A549 treated with AZD2906 at 1 μM for 4 hours (cell line): ENCODE measurements at places on chromosomes 7 and 10. TPM values are rescaled to one million over a fixed set of nuclear protein-coding genes. Genes with fewer than 3 reads are reported as not detected.

The AHR gene
- total RNA-seq, result 5.9 to 9.3 TPM (median 6.1 TPM) in 5 replicates

The SLC39A12 gene
- total RNA-seq, result not detected in 5 replicates

The MINDY3 gene
- 12.8 to 14.6 TPM (median 14.1 TPM) in 5 replicates for total RNA-seq

The OR2A2 gene
- not detected in 5 replicates for total RNA-seq

The C10orf67 gene
- total RNA-seq, result 0.05 to 0.19 TPM (median 0.09 TPM) in 4 of 5 replicates, not detected in the other

The PLPP4 gene
- total RNA-seq, result 0.06 to 0.16 TPM (median 0.10 TPM) in 4 of 5 replicates, not detected in the other

The HHEX gene
- 12.8 to 14.7 TPM (median 13.9 TPM) in 5 replicates for total RNA-seq

The OR13A1 gene
- total RNA-seq, result 0.06 TPM in 1 of 5 replicates, not detected in the others

The SLC26A5 gene
- total RNA-seq, result not detected in 5 replicates

The OR2F2 gene
- total RNA-seq, result not detected in 5 replicates

The TMEM139 gene
- 0.66 to 1.2 TPM (median 1.2 TPM) in 5 replicates for total RNA-seq

The FOXP2 gene
- total RNA-seq, result not detected in 5 replicates

The LEP gene
- not detected in 5 replicates for total RNA-seq

The MSMB gene
- total RNA-seq, result not detected in 5 replicates

The OR6V1 gene
- total RNA-seq, result not detected in 5 replicates

The CHCHD1 gene
- total RNA-seq, result 59.1 to 72.4 TPM (median 64.6 TPM) in 5 replicates

The DKK1 gene
- 408 to 480 TPM (median 456 TPM) in 5 replicates for total RNA-seq

The ASB10 gene
- not detected in 5 replicates for total RNA-seq

The NEUROG3 gene
- total RNA-seq, result not detected in 5 replicates

The SEMA3A gene
- total RNA-seq, result 3.1 to 5.2 TPM (median 4.0 TPM) in 5 replicates

The SFRP4 gene
- 3.1 to 4.3 TPM (median 3.6 TPM) in 5 replicates for total RNA-seq
